ENCODE measurements at places on chromosomes 7 and 10.

DNA sequence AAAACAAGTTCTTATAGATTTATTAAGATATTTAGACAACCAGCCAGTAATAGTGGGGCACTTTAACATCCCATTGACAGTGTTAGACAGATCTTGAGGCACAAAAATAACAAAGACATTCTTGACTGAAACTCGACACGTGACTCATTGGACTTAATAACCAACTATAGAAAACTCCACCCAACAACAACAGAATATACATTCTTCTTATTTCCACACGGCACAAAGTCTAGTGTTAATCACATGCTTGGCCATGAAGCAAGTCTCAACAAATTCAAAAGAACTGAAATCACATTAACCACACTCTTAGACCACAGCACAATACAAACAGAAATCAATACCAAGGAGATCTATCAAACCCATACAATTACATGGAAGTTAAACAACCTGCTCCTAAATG lies 138.1 kb downstream of the ARL5B start:
- DNase-seq: no peak

DNA sequence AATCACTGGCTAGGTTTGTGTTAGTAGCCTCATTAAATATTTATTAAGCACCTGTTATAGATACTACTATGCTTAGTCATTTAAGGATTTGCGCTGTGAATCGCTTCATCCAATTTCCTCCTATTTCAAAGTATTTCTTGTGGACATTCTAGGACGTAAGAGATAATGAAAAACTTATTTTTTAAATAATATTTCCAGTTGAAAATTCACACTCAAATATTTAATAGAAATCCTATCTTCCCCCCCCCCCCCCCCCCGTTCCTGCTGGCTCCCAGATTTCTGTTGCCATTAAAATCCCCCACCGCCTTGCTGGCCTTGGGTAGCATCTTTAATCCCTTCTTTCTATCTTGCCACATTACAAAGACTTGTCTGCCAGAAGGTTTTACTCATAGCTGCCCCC lies 6.0 kb downstream of the INSYN2A start:
- no peak for DNase-seq

DNA sequence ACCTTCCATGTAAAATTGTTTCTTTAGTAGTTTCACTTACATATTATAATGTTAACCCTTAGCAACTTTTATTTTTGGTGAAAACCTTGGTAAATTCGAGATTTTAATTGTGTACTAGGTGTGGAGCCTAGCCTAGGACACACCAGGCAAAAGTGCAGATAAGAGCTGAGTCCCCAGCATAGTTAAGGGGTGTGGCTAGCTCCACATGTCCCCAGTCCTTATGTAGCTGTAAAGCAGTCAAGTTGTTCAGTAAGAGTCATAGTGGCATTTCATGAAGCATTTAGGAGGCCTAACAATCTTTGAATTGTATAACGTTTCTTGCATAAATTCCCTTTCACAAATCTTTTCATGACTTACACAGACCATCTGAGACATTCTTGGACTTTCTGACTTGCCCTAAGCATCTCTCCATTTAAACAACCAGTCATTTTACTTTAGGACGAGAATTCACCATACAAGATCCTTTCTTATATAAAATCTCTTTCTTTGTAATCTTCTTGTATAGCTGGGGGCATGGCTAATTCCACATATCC lies 53.8 kb upstream of the INHBA start:
- no peak for DNase-seq

- DNase-seq: no peak
Measured at GRCh38 chr10:104332243-104333031, 5.8 kb downstream of the ITPRIP start.

- peak; percentile 38 for DNase-seq
Measured at GRCh38 chr7:132882714-132883428, 199.0 kb downstream of the CHCHD3 start.

DNA sequence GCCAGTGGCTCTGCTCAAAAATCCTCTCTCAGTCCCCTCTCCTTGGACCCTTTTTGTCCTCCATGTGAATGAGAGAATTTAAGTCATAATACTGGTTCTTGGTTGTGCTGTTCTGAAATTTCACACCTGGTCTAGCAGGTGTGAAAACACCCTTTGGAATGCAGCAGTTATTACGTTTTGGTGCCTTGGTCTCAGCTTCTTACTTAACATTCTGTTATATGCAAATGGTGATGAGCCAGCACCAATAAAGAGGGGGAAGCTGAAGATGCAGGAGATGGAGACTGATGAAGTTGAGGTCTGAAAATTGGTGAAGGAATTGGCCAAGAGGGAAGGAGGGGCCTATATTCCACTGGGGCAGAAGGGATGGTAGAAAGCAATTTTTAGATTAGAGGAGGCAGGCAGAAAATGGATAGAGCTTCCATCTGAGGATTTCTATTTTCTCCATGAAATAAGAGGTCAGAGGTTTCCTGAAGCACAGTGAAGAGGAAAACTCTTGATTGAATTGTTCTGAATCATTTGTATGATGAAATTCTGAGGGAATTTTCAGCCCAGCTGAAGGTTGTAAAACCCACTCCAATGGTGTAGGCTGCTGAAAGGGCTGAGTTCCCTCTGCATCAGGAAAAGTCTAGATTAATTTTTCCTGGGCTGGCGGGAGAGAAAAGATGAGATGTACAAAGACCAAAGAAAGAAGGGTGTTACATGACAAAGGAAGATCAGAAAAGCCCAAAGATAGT lies 94.0 kb upstream of the FAM180A start:
- no peak for DNase-seq

- no peak for DNase-seq
Measured at GRCh38 chr10:60441515-60441914, 51.8 kb upstream of the ANK3 start.

DNA sequence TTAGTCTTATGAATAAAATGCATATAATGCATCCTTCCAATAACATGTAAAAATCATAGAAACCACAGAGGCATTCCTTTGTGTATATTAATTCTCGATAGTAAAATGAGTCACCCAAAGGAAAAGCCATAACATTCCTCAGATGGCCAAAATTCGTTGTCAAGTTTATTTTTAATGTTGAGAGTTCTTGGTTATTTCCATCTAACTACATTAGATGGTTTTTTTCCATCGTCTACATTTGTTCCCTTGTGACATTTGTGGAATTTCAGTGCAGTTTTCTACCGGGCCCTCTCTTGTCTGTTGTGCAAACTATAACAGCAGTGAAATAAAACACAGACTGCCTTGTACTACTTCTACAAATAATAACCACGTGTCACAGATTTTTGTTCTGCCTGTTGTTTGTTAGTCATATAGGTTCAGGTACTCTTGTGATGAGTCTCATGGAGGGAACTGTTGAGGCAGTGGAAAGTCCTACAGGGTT lies 54.7 kb upstream of the CCAR1 start:
- no peak for DNase-seq

GRCh38 chr10:117439243-117439912 lies 64.1 kb upstream of the PDZD8 start:
- peak; percentile 21 for DNase-seq

DNA sequence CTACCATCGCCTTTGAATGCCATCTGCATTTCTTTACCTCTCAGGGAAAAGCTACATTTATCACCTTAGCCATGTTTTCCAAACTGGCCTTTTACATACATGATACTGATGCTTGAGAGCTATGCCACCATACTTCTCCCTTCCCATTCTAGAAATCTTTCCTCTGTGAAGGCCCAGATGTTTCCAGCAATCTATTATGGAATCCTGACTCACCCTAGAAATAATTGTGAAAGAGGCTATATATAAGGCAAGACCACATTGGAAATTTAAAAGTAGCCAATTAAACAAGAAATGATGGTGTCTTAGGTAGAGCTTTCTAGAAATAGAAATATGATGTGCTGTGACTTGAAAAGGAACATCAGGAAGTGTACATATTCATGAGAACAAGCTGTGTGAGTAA lies 389.7 kb downstream of the INHBA start:
- DNase-seq: no peak

DNA sequence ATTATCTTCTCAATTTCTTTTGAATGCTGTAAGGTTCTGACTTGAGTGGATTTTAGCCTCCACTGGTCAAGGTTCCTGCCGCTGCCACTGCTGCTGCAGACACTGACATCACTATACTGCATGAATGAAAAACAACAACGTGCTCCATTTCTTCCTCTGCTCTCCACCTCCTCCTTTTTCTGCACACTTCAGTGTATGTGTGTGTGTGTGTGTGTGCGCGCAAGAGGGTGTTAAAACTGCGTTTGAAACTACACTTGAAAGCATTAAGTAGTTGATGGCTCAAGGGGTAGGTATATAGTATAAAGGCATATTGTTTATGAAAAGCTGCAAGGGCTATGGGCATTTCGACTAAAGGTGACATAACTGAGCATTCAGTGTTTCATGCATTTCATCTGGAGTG lies 3.5 kb downstream of the GLCCI1 start:
- DNase-seq: no peak

GRCh38 chr7:35761871-35762677 lies 38.8 kb upstream of the SEPTIN7 start:
- no peak for DNase-seq

DNA sequence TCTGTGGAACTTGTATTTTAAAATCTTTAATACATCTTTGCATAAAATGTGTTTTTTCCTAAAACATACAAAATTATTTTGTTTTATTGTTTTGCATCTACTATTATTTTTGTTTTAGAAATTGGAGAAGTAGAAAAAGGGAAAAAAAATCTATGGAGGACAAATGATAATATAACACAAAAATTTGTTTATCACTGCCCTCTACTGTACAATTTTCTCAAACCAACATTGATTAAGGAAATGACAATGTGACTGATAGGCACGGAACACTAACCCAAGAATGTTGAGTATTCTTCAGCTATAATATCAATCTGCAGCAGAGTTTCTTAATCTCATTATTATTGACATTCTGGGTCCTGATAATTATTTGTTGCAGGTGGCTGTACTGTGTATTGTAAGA lies 9.5 kb upstream of the ING3 start:
- peak; percentile 21 for DNase-seq

- DNase-seq: no peak
Measured at GRCh38 chr10:78905957-78906308, 162.8 kb upstream of the ZMIZ1 start.

- no peak for DNase-seq
Measured at GRCh38 chr7:141460781-141461715, 90.2 kb upstream of the AGK start.

DNA sequence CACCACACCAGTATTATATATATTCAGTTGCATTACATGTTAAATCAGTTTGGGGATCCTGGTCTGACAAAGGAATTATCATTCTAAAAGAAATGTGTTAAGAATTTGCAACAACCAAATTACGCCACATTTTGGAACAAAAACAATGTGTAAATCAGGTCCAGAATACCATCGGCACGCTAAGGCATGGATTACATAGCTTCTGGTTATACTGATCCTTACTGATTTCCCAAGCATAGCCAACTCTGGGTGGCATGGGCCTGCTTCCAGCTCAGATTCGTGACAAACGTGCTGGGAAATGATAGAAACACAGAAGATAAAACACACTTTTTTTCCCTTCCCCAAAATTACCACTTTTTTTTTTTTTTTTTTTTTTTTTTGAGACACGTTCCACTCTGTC lies 660.0 kb downstream of the SORCS1 start:
- DNase-seq: no peak

- DNase-seq: no peak
Measured at GRCh38 chr7:45718464-45719330, 144.5 kb downstream of the ADCY1 start.

DNA sequence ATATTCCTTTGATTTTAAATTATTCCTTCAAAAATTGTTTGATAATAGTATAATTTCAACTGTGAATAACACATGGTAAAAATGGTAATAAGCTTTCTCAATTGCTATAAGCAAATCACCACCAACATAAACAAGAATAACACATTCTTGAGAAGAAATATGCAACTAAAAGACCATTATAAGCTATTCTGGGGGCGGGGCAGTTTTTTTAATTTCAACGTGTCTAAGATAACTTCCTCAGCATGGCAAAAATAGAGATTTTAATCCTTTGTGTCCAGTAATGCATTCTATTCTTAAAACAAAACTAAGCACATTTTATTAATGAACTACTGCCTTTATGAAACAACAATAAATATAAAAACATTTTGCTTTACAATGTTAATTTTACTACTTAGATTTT lies 1.5 kb downstream of the DNAJC12 start:
- DNase-seq: no peak

DNA sequence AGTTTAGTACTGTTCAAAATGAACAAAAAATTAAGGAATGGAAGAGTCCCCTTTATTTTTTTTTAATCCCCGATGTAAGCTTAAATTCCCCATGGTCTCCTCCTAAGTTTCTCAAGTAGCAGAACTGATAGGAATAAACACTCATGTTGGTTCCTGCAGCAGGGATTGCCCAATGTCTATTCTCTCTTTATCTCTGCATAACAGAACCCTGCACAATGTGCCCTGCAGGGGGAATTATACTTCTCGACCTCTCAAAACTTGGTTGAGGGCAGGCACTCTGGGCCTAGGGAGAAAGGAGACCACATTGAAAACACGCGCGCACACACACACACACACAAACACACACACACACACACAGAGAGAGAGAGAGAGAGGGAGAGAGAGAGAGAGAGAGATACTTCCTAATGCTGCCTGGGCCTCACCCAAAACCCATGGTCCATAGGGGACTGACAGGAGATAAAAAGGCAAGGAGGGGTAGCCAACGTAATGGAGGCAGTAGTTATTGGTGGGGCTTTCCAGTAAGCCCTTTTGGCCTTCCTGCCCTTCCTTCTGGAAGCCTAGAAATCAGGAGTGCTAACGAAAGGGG lies 22.7 kb downstream of the JAZF1 start:
- DNase-seq: no peak

DNA sequence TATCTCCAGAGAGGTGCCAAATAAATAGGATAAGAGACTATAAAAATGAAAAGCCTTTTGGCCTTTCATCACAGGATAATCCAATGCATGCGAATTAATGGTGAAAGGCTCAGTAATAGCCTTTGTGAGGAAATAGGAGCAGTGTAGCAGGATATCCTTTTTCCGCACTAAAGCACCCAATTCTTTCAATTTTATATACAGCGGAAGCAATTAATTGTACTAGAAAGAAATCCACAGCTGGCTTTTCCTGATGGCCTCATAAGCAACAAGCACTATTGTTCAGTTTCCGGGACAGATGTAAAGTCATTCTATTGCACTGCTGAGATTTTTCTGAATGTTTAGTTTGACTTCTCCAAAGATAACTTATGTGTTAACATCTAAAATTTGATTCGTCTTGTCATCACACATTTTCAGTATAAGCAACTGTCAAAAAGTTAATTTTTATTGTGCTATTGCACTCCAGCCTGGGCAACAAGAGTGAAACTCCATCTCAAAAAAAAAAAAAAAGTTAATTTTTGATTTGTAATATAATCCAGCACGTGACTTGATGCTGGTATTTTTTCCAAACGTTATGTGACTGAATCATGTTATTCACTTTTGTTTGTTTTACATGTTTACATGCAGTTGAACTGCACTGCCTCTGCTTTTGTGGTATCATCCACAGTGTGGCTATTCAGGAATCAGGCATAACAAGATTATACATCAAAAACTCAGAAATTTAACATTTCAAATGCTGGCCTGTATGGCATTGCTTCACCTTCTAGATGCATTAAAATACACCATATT lies 8.4 kb upstream of the BMPR1A start:
- no peak for DNase-seq

GRCh38 chr7:129951226-129952085 lies 1.3 kb downstream of the UBE2H start:
- DNase-seq: no peak

- DNase-seq: no peak
Measured at GRCh38 chr10:20303453-20304152, 487.4 kb downstream of the PLXDC2 start.
